Putamen (tissue), 1 donor: ENCODE measurements at places on chromosomes 3 and 15.

DNA sequence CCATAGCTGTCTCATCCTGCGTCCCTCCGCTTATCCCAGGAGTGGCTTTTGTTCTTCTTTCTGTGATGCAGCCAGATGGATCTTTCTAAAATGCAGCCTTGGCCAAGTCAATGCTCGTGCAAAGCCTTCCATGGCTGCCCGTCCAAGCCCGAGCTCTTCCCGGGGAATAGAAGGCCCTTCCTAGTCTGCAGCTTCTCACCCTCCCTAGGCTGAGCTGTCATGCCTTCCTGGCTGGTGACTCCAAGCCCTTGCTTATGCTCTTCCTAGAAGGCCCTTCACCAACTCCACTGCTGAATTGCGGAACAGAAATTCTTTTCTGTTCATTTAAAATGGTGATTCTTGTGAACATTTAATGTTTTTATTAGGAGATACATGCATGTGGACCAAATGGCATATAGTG, 95.9 kb downstream of the SMAD6 start:
- no peak for DNase-seq

DNA sequence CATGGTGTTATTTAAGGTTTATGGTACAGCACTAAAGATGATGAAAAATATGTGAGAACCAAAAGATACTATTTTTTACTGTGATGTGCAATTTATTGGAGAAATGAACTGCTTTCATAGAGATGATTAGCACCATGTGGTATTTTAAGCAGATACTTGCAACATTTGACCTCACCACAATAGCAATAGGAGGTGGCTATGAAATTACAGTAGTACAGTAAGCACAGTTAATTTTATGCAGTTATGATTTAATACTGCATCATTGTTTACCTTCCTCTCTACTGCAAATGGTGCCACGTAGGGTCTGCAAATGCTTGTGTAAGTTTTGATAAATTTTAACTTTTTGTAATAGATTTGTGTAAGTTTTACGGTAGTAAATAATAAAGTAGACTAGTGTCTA, 14.0 kb downstream of the PYGO1 start:
- DNase-seq, result no peak

- DNase-seq, result no peak
Observed at GRCh38 chr3:186519021-186519658, 25.0 kb downstream of the CRYGS start.

DNA sequence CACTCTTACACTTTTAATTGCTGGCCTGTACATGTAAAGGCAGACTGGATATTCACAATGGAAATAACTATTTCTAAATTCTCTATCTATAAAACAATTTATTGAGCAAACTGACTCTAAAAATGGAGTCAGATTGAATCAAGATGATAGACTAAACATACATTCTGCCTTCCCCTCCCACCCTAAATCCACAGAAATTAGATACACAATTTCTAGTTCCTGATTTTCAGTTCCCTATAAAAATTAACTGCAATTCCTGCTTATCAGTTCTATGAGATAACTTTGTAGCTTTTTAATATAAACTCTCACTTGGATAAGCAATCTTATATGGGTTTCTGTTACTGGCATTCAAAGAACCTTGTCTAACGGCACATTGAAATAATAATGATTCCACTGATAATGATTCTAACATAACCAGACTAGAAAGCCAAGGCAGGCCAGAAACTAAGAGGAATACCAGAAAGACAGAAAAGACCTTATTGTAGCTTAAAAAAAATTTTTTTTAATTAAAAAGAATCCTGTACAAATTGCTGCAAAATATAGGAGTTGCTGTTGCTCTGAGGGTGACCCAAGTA, 33.1 kb downstream of the TBC1D5 start:
- no peak for DNase-seq

DNA sequence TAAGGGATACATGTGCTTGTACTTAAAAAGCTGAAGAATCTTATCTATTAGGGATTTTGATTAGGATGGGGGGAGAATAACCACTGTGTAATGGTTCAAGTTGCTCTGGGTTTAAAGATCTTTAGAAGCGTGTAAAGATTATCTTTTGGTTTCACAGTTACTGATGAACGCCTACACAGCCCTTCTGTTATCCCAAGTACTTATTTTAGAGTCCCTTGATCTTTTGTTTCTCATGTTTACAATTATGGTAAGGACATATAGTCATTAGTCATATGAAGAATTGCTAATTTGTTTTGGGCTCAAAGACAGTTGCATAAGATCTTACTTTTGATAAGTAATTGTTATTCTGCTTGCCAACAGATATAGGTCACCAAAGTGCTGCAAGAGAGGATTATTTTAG, 160.1 kb downstream of the PLCL2 start:
- DNase-seq, result no peak

GRCh38 chr15:60656481-60656880, 177.5 kb upstream of the ICE2 start:
- DNase-seq, result no peak

GRCh38 chr3:13518516-13518953, 30.4 kb upstream of the FBLN2 start:
- peak; percentile 61 for DNase-seq
